ENCODE measurements at places on chromosomes 1 and 21.

- no peak for DNase-seq
Observed at GRCh38 chr1:9238134-9238533, 3.6 kb downstream of the H6PD start.

DNA sequence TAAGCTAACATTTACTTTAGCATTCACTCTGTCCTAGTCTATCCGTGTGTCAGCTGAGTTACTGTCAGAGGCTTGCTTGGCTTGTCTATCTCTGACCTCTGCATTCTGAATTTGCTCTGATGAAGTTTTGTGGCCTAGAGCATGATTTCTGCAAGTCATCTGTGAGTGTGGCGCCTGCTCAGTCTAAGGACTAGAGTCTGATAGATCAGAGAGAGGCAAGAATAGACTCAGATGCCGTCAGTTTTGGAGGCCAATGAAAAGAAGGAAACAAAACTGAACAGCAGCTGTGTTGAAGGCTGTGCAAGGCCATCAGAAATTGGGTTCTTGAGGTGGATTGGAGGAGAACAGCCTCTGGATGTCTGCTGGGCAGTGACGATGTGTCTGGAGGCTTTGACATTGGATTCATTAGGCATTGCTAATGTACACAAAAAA, 573.1 kb downstream of the USP25 start:
- DNase-seq = peak; percentile 43

GRCh38 chr1:215273838-215274516, 191.4 kb downstream of the KCNK2 start:
- DNase-seq = peak; percentile 81

- DNase-seq = no peak
Observed at GRCh38 chr1:197801684-197802083, 26.4 kb upstream of the DENND1B start.

- DNase-seq = peak; percentile 44
Observed at GRCh38 chr21:30194701-30195299, 21.1 kb downstream of the CLDN8 start.

DNA sequence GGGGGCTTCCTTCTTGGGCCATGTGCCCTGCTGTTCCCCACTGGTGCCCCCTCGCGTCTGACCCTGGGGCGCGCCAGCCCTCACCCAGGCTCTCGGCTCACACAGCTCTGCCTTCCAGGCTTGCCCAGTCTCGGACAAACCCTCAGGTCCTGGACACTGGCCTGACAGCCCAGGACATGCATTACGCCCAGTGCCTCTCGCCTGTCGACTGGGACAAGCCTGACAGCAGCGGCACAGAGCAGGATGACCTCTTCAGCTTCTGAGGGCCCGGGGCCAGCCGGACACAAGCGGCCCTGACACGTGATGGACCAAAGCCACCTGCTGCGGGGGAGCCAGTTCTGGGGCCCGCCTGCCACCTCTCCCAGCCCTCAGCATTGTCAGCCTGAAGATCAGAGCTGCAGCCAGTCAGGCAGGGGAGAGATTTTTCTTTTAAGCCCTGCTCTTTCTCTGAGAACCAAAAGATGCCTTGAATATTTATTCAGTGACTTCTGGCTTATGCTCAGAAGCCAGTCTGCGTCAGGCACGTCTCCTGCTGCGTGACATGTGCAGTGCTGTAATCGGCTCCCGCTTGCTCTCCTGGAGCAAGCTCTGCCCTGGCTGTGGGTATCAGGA, 23.4 kb downstream of the LDLRAP1 start:
- peak; percentile 92 for DNase-seq

DNA sequence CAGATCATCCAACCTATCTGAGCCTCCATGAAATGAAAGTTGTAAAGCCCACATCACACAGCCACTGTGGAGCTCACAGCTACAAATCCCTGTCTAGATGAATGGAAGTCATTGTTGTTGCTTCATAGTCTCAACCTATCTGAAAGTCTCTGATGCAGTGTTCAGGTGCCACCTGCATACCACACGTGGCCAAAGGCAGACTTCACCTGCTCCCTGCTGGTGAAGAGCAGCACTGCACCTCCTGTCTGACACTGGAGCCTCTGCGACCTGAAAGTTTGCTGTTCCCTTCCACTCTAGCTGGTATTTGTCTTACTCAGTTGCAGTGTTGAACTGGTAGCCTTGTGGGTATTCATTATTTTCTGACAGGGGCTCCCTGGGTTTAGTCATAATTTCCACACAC, 18.4 kb downstream of the LORICRIN start:
- no peak for DNase-seq

- no peak for DNase-seq
Observed at GRCh38 chr1:72064196-72065075, 217.9 kb downstream of the NEGR1 start.

- no peak for DNase-seq
Observed at GRCh38 chr1:7294636-7295035, 476.5 kb upstream of the VAMP3 start.

DNA sequence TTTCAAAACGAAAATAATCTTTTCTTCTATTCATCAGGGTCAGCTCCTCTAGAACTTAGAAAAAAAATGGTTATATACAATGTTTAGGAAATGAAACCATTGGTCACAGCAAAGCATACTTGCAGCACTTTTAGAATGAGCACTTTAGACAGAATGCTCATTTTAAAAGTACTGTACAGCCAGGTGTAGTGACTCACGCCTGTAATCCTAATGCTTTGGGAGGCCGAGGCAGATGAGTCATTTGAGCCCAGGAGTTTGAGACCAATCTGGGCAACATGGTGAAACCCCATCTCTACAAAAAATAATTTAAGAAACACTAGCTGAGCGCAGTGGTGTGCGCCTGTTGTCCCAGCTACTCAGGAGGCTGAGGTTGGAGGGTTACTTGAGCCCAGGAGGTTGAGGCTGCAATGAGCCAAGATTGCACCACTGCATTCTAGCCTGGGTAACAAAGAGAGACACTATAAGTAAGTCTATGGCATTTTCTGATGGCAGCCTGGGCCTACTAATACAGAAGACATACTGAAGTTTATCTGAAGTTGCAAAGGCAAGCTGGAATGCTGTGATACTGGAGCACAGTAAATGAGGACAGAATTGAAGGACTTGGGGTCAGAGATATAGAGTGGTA, 48.9 kb upstream of the ZNF326 start:
- DNase-seq = no peak

- no peak for DNase-seq
Observed at GRCh38 chr1:27635396-27636142, 584 bp upstream of the FGR start.

DNA sequence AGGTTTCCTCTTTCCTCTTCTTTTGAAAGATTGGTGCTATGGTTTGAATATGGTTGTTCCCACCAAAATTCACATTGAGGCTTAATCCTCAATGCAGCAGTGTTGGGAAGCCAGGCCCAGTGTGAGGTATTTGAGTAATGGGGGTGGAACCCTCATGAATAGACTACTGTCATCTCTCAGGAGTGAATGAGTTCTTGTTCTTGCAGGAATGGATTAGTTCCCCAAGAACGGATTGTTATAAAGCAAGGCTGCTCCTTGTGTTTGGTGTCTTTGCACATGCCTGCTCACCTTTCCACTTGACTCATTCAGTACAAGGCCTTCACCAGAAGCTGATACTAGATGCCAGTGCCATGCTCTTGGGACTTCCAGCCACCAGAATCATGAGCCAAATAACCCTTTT, 223.2 kb downstream of the BACH1 start:
- DNase-seq = no peak

DNA sequence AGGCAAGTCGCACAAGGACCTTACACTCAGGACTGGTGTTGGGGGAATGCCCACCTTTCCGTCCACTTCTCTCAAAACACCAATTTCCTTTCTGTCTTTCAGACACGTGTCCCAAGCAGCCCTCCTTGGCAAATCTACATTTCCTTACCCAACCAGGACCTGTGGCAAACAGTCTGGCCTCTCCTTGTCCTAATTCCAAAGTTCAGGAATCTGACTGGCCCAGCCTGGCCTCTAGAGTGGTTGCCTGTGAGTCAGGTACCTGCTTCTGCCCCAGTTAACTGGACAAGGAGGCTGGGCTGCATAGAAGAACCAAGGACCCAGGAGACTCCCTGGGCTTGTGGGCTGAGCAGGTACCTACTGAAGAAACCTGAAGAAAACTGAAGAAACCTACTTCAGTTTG, 34.3 kb upstream of the CITED4 start:
- DNase-seq = no peak

DNA sequence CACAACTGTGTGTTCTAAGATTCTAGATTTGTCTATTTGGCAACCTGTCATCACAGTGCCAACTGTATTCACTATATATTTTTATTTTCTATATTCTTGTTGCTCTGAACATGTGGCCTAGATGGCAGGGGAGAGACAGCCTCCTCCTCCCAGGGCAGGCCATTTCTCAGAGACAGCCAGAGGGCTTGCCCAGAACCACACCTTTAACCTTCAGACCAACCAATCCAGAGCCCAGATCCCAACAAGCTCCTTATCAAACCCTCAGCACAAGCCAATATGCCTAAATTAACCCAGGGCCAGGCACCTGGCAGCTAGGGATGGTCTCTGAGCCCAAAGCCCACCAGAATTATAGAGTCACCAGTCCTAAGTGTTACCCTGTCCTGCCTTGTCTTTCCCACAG, 19.3 kb downstream of the TRIM11 start:
- DNase-seq = no peak

DNA sequence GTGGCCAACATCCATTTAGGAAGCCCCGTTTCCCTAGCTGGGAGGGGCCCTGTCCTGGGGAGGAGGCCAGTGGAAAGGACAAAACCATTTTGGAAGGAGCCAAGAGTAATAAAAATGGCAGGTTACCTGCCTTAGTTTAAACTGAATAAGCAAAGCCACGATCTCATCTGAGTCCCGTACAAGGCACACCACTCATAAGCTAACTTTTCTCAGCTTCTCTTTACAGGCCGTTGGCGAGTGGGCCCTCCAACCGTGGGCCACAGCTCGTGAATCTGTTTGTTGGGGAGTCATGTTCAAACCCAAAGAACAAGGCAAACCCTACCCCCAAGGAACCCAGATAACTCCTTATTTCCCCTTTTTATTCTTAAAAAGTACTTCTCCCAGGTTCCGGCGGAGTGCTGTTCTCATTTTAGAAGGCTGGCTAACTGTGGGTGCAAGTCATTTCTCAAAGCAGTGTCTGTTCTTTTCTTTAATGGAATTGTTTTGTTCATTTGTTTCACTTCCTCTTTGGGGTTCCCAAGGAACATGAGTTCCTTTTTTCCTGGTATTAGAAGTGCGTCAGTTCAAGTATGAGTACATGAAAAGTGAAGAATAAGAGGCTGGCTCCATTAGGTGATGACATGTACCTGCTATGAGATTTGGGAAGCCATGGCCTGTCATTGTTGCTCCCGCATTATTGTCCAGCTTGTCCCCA, 89.0 kb downstream of the PSMG1 start:
- DNase-seq = no peak

DNA sequence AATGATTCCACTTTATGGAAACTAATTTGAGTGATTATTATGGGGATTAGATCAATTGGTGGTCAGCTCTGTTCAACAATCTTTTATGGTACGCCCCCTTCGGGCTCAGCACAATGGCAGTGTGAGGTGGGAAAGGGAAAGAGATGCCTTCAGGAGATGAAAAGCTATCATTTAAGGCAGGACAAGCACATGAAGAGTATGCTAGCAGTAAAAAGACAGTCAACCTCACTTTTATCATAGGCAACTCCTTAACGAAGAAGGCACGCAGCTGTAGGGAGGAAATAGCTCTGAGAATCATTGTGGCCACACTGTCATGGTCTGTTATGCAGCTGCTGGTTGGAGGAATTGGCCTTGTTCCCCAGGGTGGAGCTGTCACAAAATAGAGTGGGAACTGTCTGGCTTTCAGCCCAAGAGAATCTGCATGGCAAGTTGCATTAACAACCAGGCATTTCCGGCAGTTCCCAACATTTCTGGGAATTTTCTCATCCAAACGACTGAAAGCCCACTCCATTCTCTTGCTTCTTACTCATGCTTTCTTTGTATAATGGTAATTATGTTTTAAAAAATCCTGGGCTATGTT, 54.4 kb upstream of the BCL10 start:
- DNase-seq = peak; percentile 99

DNA sequence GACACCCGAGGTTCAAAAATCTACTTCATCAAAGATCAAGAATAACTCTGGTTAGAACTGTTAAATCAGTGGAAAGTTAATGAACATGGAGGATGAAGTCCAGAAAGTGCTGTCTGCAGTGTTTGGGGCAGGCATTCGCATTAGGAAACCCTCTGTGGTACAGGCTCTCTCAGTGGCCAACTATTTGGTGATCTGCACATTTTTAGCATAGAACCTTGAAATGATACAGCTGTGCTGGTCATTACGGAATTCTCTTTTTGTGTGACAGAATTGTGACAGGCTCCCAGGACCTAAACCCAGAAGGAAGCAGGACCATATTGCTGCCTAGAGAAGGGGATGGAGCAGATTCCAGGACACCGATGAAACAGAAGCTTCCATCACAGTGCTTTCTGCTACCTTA, 89.0 kb downstream of the SLC45A1 start:
- DNase-seq = no peak

- DNase-seq = no peak
Observed at GRCh38 chr1:99139876-99140275, 124.4 kb upstream of the PLPPR4 start.
